ENCODE measurements at places on chromosomes 2 and 18.

DNA sequence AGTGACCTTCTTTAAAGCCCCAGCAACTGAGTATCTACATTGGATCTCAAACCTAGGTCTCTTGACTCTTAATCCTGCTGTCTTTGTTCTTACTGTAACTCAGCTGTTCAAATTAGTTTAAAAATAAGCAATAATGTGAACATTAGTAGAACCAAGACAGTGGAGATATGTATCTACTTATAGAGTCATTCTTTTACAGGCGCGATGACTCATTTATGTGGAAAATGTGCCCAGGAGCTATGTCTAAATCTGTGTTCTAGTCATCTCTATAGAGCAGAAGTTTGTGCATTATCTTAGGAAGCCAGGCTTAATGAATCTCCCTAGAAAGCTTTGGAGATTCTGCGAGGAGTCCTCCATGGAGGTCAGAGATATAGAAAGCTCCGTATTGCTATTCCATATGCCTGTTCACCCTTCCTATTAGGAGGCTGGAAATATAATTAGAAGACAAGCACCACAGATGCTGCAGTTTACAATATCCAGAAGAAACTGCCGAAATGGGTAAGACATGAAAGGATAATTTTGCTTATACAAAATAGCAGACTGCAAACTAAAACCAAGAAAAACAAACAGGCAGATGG lies 211.6 kb downstream of the TRIB2 start:
- DNase-seq, result peak; percentile 81

DNA sequence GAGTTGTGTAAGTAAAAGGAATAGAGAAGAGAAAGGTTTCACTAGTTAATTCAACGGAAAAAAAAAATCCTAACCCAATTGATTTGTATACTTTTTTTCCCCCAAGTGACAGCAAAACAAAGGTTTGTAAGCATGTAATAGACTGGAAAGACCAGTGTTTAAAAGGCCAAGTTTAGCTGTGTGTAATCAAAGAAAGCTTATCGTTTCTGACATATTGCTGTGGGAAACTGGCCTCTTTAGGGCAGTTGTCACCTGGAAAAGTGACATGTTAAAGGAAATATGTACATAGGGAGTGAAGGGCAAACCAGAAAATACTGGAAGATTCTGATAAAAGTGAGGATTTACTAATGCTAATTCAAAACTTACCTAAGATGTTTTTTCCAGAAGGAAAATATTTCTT lies 45.9 kb upstream of the EPHA4 start:
- no peak for DNase-seq

GRCh38 chr2:171320731-171321130 lies 113.1 kb downstream of the METTL8 start:
- no peak for DNase-seq

DNA sequence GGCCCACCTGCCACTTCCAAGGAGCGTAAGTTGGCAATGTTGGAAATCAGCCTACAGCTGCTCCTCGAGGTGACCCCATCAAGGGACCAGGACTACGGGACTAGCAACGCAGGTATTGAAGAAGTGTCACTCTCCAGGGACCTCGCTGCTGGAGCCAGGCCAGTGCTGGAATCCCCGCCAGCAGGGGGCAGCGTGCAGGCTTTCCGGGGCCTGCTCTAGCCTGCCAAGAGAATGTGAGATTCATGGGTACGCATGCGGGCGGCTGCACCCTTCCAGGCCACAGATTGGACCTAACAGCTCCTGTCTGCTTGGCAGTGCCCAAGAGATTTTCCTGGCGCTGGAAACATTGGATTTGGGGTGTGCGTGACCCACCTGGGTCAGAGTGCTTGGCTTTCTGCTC lies 182.8 kb upstream of the RAB12 start:
- no peak for DNase-seq

- no peak for DNase-seq
Measured at GRCh38 chr2:20590704-20591515, 60.0 kb downstream of the HS1BP3 start.

DNA sequence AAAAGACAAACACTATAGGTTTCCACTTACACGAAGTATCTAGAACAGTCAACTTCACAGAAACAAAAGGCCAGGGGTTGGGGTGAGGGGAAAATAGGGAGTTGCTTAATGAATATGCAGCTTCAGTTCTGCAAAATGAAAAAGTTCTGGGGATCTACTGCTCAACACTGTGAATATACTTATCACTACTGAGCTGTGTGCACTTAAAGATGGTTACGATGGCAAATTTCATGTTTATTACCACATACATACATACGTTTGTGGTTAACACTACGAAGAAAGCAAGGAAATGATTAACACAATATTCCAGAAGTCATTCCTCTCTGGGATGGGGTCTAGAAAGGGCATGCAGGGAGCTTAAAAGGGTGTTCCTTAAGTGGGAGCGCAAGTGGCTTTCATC lies 19.3 kb downstream of the MBOAT2 start:
- no peak for DNase-seq

DNA sequence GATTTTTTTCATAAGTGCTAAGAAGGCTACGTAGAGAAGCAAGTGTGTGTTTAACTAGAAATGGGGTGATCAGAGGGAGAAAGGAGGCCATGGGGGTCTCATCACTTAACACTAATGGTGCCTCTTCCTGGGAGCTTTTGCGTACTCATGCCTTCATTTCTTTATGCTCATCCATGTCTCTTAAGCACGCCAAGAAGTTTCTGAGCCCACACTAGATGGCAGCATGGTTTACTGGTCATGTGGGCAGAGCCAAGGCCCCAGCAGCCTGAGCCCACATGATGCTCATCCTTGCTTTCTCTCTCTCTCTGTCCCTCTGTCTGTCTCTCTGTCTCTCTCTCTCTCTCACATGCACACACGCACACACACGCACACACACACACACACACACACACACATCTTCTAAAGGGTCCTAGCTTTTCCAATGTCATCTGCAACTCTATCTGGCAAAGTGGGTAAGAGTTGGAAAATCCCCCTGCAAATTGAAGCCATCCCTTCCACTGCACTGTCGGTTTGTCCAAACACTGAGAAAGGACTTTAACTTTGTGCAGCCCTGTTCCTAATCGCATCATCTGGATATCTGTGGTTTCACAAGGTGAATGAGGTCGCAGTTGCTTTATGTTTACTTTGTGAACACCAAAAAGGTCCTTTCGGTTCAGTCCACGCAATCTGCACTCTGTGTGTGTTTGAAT lies 137.1 kb upstream of the CCDC68 start:
- DNase-seq, result peak; percentile 83

DNA sequence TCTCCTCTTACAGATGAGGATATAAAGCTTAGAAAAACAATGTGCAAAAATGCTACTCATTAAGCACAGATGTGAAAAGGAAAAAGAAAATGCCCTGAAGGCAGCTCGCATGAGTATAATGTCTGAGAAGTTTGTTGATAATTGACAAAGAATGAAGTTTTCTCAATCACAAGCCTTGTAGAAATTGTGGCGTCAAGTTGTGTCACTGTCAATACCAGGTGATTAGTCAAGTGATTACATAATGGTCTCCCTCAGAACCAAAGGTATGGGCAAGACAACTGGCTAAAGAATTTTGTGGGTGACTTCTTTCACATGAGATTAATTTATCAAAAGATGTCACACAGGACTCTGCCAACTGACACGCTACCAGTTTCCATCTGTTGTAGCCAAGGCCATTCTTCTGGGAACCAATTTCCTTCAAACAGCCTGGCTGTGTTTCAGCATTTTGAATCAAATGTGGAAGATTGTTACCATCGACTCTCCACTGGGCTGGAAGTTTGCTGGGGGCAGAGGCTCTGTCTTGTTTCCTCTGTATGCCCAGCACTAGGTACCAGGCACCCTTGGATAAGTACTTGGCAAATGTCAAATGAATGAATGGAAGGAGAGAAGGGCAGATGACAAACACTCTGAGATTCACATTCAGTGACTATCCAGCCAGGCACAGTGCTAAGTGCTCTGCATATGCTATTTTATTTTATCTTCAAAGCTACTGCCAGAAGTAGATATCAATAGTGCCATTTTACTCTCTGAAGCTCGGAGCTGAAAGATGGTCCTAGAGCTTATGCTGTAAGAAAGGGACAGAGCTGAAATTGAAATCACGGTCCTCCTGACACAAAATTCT lies 5.9 kb upstream of the FN1 start:
- no peak for DNase-seq

DNA sequence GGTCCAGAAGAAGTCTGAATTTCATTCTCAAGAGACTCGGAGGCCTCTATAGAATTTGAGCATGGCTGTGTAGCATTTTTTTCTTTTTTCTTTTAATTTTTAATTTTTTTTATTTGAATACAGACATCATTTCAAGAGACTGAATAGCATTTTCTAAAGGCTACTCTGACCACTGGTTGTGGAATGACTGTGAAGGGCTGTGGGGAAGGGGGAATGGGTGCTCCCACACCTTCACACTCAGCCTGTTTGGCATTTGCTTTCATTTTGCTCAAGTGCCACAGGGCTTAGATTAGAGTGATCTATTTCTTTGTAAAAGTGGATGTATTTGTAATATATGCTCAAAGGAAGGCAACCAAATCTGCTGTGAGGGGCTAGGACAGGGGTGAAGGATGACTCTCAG lies 142.0 kb upstream of the SPOPL start:
- no peak for DNase-seq

GRCh38 chr18:73945130-73945792 lies 202.4 kb downstream of the FBXO15 start:
- no peak for DNase-seq

GRCh38 chr2:220767591-220768255 lies 804.4 kb downstream of the EPHA4 start:
- DNase-seq, result no peak

- no peak for DNase-seq
Measured at GRCh38 chr2:229176136-229176535, 95.0 kb downstream of the PID1 start.

GRCh38 chr2:217045700-217046475 lies 186.0 kb upstream of the TNP1 start:
- no peak for DNase-seq

GRCh38 chr18:57534511-57534909 lies 52.0 kb downstream of the FECH start:
- DNase-seq, result no peak

Measured in brain microvascular endothelial cell (primary cell).